ENCODE measurements at places on chromosomes 1 and 21.
A peak's percentile ranks its signal among the peaks of the same experiment; 100 is the strongest.

DNA sequence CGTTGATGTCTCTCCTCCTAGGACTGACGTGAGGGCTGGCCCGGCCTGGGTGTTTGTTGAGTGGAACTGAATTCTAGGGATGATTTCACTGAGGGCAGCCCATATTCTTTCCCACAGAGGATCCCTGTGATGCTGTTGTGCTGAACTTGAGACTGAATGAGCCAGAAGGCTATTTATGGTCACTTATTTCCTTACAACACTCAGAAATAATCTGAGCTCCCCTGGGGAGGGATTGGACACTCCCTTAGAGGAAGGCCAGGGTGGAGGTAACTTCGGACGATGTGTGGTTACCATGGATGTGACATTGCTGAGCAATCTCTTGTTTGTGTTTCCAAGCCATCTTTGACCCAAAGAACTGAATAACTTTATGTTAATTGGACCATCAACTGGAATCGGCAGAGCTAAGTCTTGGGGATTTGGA is 5.1 kb upstream of the TMCO4 start:
- DNase-seq: no peak

DNA sequence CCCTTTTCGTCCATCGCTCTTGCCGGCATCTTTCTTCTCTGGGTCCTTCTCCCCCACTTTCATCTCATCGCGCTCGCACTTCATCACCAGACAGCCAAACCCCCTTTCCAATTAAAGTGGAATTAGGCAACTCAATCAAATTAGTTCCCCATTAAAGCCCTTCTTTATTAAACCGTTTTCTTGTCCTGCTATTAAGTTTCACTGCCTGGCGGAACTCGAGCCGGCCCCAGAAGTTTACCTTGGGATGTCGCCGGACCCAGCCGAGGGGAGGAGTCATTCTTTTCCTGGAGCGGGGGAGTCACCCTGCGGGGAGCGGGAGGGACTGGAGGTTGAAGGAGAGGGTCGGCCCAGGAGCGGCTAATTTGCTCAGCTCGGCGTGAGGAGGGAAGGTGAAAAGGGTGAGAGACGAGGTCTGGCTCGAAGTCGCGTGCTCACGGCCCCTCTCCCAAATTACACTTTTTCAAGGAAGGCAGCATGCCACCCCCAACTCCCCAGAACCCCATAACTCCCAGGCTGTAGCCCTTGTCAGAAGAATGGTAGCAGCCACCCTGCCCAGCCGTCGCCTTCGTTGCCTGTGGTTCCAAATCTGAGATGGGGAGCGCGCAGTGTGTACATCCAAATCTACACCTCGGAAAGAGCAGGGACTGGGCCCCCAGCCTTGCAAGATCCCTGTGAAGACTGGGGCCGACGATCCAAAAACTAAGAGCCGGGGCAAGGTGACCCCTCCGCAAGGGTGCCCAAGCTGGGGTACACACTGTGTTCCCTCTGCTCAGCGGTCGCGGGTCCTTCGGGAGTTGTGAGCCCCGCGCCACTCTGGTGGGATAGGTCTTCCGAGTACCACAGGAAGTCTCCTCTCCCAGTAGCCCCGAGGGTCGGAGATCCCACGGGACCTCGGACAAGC is 6.4 kb downstream of the DMRTA2 start:
- no peak for DNase-seq

DNA sequence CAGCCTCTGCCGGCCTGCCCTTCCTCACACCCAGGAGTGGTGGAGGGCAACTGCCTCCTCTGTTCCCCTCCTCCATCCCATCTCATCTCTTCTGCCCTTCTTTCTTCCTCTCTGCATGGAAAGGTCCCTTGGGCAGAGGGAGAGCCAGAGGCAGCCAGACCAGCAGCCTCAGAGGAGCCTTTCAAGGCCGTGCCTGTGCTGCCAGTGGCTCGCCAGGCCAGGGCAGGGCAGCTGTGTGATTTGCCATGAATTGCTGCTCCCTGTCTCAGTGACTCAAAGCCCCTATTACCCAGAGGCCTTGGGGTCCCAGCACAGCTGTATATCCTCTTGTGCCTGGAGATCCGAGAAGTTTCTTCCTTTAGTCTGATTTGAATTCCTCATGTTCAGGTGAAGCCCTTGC is 21.9 kb downstream of the TMCC2 start:
- no peak for DNase-seq

- no peak for DNase-seq
These were observed 30.2 kb downstream of the SLC22A15 start for GRCh38 chr1:116006486-116006964.

- DNase-seq: no peak
These were observed 5.9 kb upstream of the KIF17 start for GRCh38 chr1:20723537-20724363.

- DNase-seq: no peak
These were observed 259.6 kb upstream of the ST6GALNAC5 start for GRCh38 chr1:76607717-76608116.

DNA sequence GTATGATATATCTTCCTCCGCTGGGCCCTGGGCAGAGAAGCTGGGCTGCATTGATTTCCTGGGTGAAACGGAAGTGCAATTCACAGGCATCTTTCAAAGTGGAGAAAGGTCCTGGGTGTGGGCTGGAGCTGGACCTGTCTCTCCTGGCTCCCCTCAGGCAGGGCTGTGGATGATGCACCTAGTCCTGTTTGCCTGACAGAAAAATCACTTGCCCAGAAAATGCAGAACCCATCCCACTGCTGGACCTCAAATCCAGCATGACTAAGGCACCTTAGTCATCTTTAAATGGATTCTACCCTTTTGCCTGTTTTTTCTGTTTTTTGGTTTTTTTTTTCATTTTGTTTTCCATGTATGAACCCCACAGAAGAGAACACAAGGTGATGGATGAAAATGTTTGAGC is 49.7 kb downstream of the MYSM1 start:
- no peak for DNase-seq

GRCh38 chr21:26743524-26743923 is 101.7 kb downstream of the ADAMTS1 start:
- no peak for DNase-seq

DNA sequence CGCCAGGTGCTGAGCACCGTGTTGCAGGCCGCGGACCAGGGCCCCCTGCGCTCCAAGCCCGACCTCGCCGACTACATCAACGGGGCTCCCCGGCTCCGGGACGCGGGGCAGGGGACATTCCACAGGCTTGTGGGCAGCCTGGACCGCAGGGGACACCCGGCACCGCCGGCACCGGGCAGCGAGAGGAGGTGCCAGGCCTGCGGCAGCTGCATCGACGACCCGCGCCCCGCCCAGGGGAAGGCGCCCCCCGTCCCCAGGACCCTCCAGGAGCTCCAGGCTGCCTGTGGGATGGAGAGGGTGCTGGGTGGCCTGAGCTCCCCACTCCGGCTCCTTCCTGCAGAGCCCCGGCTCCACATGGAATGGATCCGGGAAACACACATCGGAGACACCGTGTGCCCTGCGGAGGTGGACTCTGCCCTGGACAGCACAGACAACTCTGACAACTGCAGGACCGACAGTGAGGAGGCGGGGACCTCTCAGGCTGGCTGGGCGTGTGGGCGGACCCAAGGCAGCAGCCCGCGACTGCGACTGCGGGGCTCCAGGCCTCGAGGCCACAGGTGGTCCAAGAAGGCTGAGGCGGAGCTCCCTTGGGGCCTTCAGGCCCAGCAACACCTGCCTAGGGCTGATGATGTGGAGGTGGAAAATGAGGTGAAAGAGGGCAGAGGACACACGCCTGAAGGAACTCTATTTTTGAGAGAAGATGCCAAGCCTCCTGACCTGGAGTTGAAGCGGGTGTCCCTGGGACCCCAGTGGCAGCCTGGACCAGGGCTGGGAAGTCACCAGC is 22.8 kb downstream of the KIAA1614 start:
- DNase-seq: no peak

- no peak for DNase-seq
These were observed 137.2 kb downstream of the DHRS3 start for GRCh38 chr1:12480748-12481362.

GRCh38 chr1:21320410-21321108 is 30.3 kb upstream of the ECE1 start:
- no peak for DNase-seq

DNA sequence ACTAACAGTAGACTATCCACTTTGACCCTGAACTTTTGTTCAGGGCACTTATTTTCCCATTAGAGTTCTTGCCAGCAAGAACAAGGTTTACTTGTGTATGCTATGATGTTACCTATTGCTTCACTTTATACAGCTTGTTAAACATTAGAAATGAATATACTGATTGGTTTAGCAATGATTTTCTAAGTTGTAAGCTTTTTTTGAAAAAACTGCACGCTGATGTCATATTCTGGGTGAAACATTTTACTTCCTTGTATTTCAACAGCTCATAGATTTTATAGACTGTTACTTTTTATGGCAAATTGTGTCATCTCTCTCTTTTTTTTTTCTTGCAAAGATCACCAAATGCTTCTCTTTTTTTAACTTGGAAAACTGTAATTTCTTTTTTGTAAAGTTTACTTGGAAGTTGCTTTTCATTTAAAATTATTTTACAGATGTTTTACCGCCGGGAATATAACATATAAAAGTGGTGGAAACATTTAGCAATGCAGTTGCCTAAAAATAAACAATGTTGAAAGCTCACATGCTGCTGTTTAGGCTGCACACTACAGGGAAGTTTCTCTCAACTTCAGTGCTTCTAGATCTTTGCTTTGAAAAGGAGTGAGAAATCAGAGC is 215.3 kb upstream of the NFIA start:
- DNase-seq: no peak

DNA sequence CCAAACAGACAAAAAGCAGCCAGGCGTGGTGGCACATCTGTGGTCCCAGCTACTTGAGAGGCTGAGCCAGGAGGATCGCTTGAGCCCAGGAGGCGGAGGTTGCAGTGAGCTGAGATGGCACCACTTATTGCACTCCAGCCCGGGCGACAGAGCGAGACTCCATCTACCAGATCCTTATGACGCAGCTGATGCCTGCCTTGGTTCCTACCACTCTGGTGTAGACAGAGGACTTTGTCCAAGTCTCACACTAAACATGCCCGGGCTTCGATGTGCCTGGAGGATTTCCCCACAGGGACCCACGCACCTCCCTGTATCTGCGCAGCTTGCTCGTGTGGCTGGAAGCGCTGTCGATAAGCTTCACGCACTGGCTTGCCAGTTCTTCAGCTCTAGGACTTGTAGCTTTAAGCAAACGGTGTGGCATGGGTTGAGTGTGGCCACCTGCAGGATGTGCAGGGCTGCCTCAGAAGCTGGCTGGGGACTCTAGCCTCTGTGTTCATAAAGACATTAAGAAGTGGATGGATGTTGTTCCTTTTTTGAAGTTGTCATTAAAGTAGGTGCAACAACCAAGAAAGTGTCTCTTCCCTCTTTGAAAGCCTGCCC is 4.8 kb downstream of the TPRG1L start:
- no peak for DNase-seq

GRCh38 chr1:159712080-159712479 is 2.3 kb downstream of the CRP start:
- DNase-seq: no peak

DNA sequence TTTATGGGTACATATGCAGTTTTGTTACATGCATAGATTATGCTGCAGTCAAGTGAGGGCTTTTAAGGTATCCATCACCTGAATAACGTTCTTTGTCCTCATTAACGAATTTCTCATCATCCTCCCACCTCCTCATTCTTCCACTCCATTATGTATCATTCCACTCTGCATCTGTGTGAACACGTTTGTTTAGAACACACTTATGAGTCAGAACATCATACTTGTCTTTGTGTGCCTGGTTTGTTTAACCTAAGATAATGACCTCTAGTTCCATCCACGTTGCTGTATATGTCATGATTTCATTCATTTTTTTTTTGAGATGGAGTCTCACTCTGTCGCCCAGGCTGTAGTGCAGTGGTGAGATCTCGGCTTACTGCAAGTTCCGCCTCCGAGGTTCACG is 6.7 kb upstream of the MPC2 start:
- no peak for DNase-seq

DNA sequence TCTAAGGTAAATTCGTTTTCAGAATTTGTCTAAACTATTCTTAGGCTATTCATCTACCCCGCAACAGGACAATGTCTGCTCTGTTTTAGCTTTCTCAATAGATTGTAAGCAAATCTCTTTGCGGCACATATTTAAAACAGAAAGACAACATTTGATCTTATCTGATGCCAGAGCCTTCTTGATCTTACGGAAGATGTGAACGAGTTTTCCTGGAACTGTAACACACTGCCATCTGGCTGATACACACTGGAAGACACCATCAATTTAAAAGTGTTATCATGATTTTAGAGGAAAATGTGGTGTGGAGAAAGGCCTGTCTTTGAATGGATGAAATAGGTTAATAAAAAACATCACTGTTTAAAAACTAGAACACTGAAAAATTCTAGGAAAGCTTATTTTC is 36.1 kb downstream of the COA6 start:
- no peak for DNase-seq

GRCh38 chr1:156291226-156292061 is 4.0 kb downstream of the GLMP start:
- DNase-seq: peak; percentile 29

- no peak for DNase-seq
These were observed 2.5 kb downstream of the SLC25A34 start for GRCh38 chr1:15738416-15739113.

DNA sequence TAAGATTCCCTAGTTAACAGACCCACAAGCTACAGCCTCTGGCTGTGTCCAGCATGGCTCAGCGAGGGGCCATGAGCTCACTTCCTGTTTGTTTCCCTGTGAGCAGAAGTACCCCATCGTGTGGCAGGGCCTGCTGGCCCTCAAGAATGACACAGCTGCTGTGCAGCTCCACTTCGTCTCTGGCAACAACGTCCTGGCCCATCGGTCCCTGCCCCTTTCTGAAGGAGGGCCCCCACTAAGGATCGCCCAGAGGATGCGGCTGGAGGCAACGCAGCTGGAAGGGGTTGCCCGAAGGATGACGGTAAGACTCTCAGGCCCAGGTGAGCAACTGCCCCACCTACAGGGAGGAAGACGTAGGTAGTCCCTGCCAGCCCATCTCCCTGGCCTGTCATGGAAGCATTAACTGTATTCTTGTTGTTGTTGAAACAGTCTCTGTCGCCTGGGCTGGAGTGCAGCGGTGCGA is 38.2 kb downstream of the ZBTB17 start:
- DNase-seq: no peak

GRCh38 chr1:110951161-110951560 is 12.6 kb downstream of the LRIF1 start:
- no peak for DNase-seq
